Ovary (tissue), 10 donors: ENCODE measurements at places on chromosomes 12 and 14.

GRCh38 chr12:54277823-54278276, 2.1 kb downstream of the CBX5 start:
- DNase-seq, result no peak

- no peak for DNase-seq
These were observed 31.0 kb upstream of the LGALS3 start for GRCh38 chr14:55097881-55098560.

GRCh38 chr12:116187151-116187511, 90.4 kb downstream of the MED13L start:
- DNase-seq, result no peak

DNA sequence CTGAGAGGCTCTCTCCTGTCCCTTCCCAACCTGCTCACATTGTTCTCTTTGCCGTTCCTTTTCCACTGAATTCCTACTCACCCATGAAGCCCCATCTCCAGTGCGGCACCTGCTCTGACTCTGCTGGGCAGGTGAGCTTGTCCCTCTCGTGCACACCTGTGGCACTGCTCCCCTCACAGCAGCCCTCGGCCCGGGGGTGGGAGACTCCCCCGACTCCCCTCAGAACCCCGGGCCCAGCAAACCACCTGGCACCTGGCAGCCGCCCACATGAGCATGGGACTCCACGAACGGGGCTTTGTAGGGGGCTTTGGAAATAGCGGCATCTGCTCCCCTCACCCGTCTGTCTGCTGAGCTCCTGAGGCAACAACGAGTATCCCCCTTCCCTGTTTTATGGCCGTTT, 162.4 kb upstream of the PRMT8 start:
- no peak for DNase-seq

DNA sequence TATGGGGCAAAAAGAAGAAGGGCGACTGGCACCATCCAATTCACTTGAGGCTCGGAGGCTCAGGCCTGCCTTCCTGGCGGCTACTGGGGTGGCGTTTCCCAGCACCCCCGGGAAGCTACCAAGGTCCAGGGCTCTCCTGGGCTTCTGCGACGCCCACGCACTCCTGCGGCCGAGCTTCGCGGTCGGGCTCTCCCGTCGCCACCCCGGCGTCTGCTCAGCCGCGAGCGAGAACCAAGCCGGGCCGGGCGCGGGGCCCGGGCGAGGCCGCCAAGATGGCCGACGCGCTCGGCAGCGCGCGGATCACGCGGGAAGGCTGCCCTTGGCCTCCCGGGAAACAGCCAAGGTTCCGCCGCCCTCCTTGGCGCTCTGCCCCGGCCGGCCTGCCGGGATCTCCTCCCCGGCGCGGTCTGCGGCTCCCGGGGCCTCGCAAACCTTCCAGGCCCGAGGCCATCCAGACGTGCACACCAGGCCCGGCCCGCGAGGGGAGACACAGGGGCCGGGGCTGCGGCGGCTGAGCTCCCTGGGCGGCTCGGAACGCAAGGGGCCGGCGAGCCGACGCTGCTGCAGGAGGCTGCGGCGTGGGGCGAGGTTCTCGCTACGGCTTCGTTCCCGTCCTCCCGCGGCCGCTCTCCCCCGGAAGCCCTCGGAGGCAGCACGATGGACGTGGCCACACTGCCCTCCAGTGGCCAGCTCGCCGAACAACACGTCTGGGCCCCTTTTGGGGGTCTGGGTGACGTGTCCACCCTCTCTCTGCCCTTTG, 23.5 kb upstream of the ZFP36L1 start:
- peak; percentile 95 for DNase-seq

GRCh38 chr14:105647784-105648608, 121.6 kb downstream of the TMEM121 start:
- DNase-seq, result no peak

DNA sequence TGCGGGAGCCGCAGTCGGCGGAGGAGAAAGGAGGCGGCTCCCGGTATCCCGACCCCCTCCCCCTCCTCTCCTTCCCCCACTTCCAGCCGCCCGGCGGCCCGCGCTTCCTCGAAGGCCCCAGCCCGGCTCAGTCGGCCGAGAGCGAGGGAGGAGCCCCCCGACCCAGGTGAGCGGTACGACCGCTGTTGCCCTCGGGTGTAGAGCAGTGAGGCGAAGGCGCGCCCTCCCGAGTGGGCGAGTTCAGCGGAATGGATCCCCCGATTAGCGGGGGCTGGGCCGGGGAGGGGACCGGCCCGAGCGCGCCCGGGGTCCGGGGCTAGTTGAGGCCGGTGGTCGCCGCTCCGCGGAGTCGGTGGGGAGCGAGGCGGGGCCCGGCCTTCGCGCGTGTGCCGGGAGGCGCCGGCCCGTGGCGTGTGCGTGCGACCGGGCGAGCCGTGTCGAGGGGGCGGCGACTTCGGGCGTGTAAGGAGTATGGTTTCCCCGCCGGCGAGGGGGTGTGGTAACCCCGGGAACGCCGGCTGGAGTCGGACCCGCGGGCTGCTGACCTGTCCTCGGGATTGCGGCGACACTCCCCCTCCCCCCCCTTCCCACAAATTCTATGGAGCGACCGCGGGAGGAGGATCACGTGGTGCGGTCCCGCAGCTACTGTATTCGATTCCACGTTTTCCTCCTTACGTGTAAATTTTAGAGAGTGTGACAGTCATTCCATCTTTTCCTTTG, 501 bp downstream of the RIMKLB start:
- DNase-seq, result peak; percentile 72

DNA sequence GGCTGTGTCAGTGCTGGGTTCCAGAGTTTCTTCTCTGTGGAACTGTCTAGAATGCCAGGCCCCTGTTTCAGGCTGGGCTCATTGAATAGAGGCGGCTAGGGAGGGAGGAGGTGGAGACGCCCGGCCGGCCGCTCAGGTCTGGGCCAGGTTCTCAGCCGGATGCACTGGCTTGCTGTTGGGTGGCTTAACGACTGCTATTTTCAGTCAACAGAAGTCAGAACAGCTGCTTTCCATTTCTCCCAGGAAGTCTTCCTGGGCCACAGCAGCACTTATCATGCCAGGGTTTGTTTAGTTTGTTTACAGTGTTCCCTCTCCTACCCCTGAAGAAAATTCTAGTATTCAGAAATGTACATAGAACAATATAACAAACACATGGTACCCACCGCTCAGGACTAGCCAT, 26.0 kb upstream of the VPS37B start:
- DNase-seq, result no peak

- no peak for DNase-seq
These were observed 72.8 kb downstream of the TAOK3 start for GRCh38 chr12:118299791-118300460.

GRCh38 chr12:75884465-75884985, 147.1 kb downstream of the PHLDA1 start:
- no peak for DNase-seq

- no peak for DNase-seq
These were observed 231.2 kb downstream of the ETNK1 start for GRCh38 chr12:22856178-22856577.

- no peak for DNase-seq
These were observed 31.4 kb downstream of the FLVCR2 start for GRCh38 chr14:75609606-75610475.

DNA sequence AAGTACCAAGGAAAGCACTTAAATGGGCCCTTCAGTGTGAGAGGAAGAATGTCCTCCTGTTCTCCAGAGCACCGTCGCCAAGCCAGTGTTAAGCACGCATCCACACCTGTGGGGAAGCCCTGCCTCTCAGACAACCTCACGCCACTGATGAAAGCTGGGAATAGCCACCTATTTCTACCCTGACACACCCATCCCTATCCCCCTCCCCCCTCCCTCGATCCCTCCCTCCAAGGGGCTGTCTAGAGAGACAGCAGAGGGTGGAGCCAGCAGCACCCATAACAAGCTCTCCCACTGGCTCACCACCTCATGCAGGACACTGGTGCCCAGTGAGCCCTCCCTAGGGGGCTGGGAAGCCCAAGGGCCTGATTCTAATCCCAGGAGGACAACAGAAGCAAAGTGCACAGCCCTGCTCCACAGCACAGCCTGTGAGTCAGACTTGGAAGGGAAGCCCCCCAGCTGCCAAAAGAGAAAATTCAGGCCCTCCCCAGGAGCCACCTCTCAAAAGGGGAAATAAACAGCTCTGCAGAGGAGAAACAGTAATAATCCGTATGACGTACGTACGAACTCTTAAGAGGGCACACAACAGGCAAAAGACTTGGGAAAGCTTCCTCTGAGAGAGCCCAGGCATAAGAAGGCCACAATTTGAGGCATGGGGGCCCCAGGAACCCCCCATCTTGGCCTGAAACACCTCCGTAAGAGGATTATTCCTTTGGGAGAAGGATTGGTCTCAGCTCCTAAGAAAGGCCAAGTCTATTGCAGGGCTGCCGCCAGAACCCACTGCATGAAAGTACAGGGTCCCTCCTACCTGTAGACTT, 7.8 kb downstream of the PITPNM2 start:
- DNase-seq, result peak; percentile 45

GRCh38 chr12:43111608-43112007, 440.4 kb downstream of the ADAMTS20 start:
- no peak for DNase-seq

DNA sequence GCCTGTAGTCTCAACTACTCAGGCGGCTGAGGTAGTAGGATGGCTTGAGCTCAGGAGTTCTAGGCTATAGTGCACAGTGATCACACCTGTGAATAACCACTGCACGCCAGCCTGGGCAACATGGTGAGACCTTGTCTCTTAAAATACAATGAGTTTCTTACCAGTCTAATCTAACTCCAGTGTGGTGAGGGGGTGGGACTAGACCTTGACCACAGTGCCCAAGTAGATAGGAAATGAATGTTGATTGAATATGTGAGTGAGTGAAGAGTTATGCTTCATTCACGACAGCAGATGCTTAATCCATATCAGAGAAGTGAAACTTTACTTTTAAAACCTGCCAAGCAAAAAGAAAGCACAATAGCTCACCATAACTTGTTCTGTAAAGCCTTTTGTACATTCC, 11.2 kb upstream of the AK7 start:
- no peak for DNase-seq

GRCh38 chr14:61099216-61099835, 118.3 kb downstream of the SLC38A6 start:
- DNase-seq, result no peak
